SHP77 (cell line): ENCODE measurements at places on chromosomes 4 and X.

GRCh38 chr4:152534541-152535359, 1.1 kb downstream of the FBXW7 start:
- DNase-seq, result no peak

- DNase-seq, result no peak
Measured at GRCh38 chr4:9964879-9965278, 56.4 kb downstream of the SLC2A9 start.

DNA sequence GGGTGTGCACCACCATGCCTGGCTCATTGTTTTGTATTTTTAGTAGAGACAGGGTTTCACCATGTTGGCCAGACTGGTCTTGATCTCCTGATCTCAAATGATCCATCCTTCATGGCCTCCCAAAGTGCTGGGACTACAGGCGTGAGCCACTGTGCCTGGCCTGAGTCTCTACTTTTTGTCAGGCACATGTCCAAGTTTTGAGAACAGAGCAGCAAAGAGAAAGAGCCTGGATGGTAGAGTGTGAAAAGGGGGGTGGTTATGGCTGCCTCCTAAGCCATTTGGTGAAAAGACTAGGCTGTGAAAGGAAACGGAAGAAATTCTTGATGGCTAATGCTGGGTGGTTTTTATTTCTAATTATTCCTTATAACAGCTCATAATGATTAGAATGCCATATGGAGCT, 63.4 kb downstream of the GAB1 start:
- no peak for DNase-seq

- no peak for DNase-seq
Measured at GRCh38 chrX:68717663-68718442, 70.4 kb downstream of the STARD8 start.

- DNase-seq, result no peak
Measured at GRCh38 chr4:127533028-127533700, 99.6 kb upstream of the INTU start.
